HL-60 (cell line): ENCODE measurements at places on chromosomes 3 and 15.

- no peak for DNase-seq
These were observed 86.5 kb upstream of the PRR23E start for GRCh38 chr3:127106456-127106855.

DNA sequence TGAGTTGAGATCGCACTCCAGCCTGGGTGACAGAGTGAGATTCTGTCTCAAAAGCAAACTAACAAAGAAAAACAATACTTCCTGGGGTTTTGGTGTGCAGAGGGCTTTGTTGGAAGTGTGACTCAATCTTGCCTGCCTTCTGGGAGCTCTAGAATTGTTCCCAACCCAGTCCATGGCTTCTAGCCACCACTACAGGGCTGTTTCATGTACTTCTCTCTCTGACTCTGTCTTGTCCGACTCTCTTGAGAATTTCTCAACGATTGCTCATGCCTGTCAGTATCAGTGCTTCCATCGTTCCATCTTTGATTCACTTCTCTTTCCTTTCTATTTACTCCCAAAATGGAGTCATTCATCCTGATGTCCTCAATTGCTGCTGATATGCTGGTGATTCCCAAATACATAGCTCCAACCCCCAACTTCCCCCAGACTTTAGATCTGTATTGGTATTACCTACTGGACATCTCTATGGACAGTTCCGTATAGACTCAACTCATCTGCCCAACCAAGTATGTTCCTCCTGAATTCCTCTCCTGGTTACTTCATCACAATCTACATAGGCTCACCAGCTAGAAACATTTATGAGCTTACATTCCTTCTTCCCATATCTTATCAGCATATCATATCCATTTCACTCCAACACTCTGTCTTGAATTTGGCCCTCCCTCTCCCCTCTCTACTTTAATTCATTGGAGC, 1.8 kb upstream of the AP2M1 start:
- DNase-seq, result no peak

DNA sequence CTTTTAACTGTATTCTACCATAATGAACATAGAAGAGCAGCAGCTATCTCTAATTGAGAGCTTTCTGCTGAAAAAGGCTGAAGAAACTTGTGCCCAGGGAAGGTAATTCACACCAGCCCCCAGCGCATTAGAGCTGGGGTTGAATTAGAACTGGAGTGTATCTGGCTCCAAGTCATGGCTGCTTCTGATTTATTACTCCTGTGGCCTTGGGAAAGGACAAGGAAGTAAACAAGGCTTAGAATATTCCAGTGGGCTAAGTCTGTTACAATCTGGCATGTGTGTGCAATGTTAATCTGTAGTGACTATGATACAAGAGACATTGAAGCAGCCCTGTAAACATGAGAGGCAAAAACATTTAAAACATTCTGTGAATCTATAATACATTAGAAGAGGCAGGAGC, 18.1 kb downstream of the CPA3 start:
- DNase-seq, result no peak

- DNase-seq, result no peak
These were observed 53.4 kb upstream of the NEO1 start for GRCh38 chr15:72998681-72999466.

GRCh38 chr3:129555153-129555550, 12.2 kb downstream of the H1-8 start:
- DNase-seq, result no peak

DNA sequence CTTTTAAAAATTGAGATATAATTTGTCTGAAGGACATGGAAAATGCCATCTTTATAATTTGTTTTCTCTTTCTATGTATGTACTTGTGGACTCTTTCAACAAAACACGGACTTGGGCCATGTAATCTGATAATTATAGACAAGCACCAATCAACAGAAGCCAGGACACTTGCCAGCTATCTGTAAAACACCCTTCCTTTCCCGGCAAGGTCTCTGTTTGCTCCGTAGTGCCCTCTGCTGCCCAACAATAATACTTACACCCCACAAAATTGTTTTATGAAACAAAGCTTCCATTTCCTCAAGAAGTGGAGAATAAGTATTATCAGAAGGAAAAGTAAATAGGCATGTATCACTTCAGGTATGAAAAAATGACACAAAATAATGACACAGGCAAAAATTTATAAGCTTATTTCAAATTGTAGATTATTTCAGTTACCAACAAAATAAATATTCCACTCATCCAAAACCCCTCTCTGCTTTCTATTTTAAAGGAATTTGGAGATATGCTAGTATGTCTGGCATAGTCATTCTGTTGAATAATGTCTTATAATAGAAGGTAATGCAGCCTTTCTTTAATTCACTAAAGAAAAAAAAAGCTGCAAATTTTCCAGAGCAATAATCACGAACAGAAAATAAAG, 32.8 kb downstream of the MYH15 start:
- peak; percentile 68 for DNase-seq

DNA sequence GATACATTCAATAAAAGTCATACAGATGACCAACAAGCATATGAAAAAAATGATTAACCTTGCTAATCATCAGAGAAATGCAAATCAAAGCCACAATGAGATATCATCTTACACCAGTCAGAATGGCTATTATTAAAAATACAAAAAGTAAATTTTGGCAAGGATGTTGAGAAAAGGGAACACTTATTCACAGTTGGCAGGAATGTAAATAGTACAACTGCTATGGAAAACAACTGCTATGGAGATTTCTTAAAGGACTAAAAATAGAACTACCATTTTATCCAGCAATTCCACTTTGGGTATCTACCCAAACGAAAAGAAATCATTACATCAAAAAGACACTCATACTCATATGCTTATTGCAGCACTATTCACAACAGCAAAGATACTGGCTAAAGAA, 1121.8 kb downstream of the TBL1XR1 start:
- no peak for DNase-seq

- no peak for DNase-seq
These were observed 19.5 kb downstream of the SIAH2 start for GRCh38 chr3:150743508-150743907.

DNA sequence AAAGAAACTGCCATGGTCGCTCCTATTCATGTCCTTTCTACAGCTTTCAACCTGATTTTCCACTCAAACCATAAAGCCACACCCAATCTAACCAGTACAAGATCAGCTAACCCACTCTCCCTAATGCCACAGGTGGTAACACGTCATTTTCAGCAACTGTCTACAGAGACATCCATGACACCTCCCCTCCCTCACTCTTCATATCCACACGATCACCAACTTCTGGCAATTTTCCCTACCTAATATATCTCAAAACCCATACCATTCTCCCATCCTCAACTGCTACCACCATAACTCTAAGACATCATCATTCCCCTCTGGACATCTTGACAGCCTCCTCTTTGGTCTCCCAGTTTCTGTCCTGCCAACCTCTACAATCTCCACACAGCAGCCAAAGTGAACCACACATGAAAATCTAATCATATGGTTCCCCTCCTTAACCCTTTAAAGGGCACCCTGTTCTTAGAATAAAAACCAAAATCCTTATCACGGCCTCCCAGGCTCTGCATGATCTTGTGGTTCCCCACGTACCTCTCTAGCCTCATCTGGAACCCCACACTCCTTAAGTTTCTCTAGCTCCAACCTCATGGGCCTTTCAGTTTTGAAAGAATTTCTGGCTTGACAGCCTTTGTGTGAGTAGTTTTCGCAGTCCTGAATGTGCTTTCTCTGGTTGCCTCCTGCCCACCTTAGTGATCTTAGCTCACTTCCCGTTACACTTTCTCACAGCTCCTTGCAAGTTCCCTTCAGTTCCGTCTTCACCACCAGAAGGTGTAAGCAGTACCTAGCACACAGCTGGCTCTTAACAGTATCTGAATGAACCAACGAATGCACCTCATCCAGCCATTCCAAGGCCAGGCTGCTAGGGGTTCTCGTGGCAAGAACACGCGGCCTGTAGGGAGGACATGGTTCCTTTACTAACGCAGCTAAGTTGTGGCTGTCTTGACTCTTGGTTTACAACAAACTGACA, 33.4 kb downstream of the SPINK8 start:
- DNase-seq, result peak; percentile 79

- no peak for DNase-seq
These were observed 23.7 kb downstream of the FILIP1L start for GRCh38 chr3:100090669-100091005.

DNA sequence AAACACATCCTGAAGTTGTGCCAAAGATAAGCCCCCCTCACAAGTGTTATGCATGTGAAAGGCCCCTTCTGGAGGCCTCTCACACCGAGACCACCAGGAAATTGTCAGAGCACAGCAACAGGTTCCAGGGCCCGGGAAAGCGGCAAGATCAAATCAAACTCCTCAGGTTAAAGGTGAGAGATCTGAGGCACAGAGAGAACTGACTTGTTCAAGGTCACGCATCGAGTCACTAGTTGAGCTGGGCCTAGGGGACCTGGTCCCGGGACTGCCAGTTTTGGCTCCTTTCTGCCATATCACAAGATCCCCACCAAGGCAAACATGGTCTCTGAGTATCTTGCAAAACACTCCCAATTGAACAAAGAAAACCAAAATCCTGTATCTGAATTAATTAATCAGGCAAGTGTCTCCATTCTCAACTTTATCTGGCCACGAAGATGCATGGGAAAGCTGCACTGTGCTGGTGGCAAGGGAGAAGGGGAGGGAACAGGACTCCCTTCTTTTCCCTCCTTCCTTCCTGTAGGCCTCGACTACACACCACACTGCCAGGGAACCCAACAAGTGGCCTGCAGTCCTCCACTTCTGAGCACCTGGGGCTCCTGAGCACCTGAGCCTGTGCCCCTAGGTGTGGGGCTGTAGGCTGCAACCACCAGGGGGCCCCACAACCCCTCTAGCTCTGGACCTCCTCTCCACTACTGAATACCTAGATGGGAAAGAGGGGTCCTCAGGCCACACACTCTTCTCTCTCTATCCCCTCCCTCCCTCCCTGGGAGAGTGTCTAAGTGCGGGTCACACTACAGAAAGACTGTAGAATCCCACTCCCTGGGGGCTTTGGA, 37.3 kb downstream of the ANP32A start:
- peak; percentile 39 for DNase-seq

DNA sequence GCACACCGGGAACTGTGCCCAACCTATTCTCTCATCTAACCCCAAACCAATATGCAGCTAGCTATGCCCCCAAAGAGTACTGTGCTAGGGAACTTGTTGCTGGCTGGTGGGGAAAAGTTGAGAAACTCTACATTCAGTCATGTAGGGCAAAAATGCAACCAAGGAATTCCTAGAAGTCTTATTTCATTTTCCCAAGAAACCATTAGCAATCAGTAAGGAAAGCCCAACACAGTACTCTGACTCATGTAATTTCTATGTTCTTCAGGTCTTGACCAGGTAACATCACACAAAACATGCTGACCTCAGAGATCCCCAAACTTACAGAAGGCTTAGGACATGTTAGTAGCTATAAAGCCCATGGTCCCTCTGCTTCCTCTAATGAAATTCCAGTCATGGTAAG, 52.1 kb downstream of the TASOR start:
- DNase-seq, result no peak

GRCh38 chr3:181823716-181824115, 112.0 kb downstream of the SOX2 start:
- DNase-seq, result no peak

DNA sequence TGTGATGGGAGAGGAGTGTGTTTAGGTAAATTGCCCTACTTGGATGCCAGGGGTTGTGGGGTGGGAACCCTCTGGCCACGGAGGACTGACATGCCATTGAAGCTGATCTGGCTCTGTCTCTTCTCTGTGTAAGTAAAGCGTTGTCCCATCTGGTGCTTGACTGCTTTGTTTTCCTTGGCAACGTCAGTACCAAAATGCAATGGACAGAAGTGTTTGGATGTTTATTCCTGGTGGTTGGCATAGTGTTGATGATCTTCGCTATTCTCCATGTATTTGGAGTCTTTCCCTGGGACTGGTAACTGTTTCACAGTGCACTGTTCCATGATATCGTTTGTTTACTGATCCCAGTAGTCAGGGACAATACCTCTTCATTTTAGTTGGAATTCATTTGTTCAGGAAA, 130.5 kb upstream of the MCTP2 start:
- DNase-seq, result no peak

GRCh38 chr3:133843634-133844033, 38.0 kb downstream of the SRPRB start:
- DNase-seq, result no peak

GRCh38 chr3:189394599-189395121, 222.9 kb downstream of the TPRG1 start:
- no peak for DNase-seq
